Aortic smooth muscle cell (primary cell): ENCODE measurements at places on chromosomes 1 and 21. TPM values are rescaled to one million over a fixed set of nuclear protein-coding genes. Genes with fewer than 3 reads are reported as not detected.

Gene OVAAL
- total RNA-seq = not detected in 2 replicates

Gene AIRE
- under 0.01 TPM in 1 of 2 replicates, not detected in the other for total RNA-seq

Gene LDLRAD1
- not detected in 2 replicates for total RNA-seq

Gene BRINP3
- not detected in 2 replicates for total RNA-seq

Gene C1orf116
- total RNA-seq = under 0.01 TPM in 1 of 2 replicates, not detected in the other

Gene CREG1
- total RNA-seq = 18.7 and 30.4 TPM in 2 replicates

Gene CRP
- not detected in 2 replicates for total RNA-seq

Gene CLCA1
- not detected in 2 replicates for total RNA-seq

Gene CRNN
- total RNA-seq = not detected in 2 replicates

Gene REG4
- total RNA-seq = not detected in 2 replicates

Gene OPRD1
- total RNA-seq = under 0.01 TPM in 1 of 2 replicates, not detected in the other

Gene BMP8B
- under 0.01 TPM in 1 of 2 replicates, not detected in the other for total RNA-seq

Gene OR2L13
- not detected in 2 replicates for total RNA-seq

Gene TRIM46
- total RNA-seq = 3.6 and 4.2 TPM in 2 replicates

Gene F5
- total RNA-seq = under 0.01 TPM in 1 of 2 replicates, not detected in the other

Gene AKNAD1
- 0.56 TPM in 1 of 2 replicates, not detected in the other for total RNA-seq

Gene SDC3
- 23.4 and 37.3 TPM in 2 replicates for total RNA-seq

Gene SLC44A5
- 1.7 and 2.1 TPM in 2 replicates for total RNA-seq

Gene APCS
- total RNA-seq = not detected in 2 replicates

Gene COL6A1
- total RNA-seq = 790 and 980 TPM in 2 replicates

Gene UBE2U
- total RNA-seq = 0.06 TPM in 1 of 2 replicates, not detected in the other

Gene SLC45A1
- total RNA-seq = 2.2 and 3.0 TPM in 2 replicates
